ENCODE measurements at places on chromosomes 2 and 18. TPM values are rescaled to one million over a fixed set of nuclear protein-coding genes. Genes with fewer than 3 reads are reported as not detected.

MTCL1 gene
- 19.3 TPM for total RNA-seq

POMC gene
- not detected for total RNA-seq

TCF23 gene
- total RNA-seq, result not detected

CBLN2 gene
- total RNA-seq, result not detected

ZNF532 gene
- total RNA-seq, result 33.5 TPM

ATOH8 gene
- 129 TPM for total RNA-seq

SLC35F5 gene
- 74.3 TPM for total RNA-seq

ABCG8 gene
- not detected for total RNA-seq

Data from LHCN-M2 (cell line).